ENCODE measurements at places on chromosomes 11 and 22.

DNA sequence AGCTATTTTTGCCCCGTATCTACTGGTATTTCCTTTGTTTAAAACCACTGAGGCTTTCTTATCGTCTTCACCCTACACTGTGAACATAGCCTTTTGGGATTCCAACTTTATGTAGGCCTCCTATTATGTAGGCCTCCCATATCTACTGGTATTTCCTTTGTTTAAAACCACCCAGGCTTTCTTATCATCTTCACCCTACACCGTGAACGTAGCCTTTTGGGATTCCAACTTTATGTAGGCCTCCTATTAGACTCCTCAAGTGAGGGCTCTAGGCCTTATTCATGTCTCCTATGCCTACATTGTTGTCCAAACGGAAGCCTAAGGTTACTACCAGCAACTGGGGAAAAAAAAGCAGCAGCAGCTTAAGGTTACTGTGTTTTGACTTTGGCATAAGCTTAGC is 23.7 kb downstream of the CEP295 start:
- no peak for DNase-seq

DNA sequence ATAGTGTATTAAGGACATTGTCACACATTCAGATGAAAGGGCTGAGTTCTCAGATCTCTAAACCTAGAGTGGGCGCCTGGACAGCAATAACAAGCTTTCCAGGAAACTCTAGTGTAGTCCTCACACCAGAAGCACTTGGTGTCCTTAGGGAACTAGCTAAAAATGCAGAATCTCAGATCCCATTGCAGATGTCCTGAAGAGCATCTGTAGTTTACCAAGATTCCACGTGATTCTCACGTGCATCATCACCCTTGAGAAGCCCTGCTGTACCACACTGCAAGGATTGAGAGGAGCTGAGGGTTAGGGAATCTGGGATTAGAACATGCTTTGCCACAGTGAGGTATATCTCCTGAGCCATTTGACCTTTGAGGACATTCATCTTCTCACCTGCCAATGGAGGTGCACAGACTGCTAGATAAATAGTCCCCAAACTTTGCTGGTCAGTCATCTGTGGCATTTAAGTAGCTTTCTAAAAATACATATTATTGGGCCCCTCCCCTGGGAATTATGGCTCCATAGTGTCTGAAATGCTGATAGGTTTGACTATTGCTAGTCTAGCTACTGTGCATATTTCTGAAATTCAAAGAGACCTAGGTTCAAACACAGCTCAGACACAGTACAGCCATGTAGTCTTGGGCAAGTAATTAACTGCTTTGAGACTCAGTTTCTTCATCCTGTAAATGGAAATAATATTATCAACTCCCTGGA is 1068.9 kb downstream of the OPCML start:
- DNase-seq, result no peak

DNA sequence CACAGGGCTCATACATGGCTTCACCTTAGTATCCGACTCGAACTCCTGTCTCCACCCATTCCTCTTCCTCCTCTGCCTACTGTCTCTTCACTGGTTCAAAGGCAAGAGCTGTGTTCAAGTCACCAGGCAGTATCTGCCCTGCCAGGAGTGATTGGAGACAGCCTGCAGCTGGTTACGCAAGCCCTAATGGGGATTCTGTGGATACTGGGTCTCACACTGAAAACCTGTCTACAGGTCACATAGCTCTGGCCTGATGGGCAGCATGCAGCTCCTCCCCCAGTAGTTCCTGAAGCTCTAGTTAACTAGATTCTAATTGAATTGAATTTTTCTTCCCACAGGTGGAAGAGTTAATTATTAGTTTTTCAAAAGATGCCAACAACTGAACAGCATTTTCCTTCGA is 332.2 kb downstream of the TMEM135 start:
- no peak for DNase-seq

GRCh38 chr11:28461846-28462245 is 353.7 kb downstream of the METTL15 start:
- no peak for DNase-seq

DNA sequence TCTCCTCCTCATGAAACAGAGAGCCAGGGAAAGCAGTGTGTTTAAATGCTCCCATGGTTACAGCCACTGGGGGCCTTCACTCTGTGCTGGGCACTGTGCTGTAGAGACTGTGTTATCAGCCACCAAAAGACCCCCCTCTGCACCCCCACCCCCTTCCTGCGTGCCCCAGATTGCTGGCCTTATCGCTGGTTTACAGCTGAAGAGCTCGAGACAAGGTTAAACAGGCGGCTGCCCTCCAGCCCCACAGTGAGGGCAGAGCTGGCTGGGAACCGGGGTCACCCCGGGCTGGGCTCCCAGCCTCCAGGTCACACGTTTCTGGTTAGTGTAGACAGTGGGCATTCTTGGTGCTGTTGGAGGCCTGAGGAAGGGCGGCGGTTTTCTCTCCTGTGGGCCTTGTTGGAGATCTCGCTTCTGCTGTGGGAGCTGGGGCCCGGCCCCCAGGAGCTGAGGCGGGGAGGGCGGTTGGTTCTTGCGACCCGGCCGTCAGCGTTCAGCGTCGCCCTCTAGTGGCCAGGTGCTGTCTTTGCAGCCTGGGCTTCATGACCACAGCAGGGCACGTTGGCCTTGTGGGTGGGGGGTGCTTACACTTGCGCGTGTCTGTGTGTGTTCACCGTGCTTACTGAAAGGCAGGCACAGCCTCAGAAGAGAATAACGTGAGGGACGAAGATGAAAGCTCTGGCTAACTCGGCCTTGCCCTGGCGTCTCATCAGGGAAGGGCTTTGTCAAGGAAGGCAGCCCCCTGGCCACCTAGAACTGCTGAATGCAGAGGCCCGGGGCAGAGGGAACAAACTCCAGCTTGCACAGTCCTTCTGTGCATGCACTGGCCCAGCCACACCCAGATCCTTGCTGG is 40.8 kb downstream of the TBC1D22A start:
- peak; percentile 71 for DNase-seq

DNA sequence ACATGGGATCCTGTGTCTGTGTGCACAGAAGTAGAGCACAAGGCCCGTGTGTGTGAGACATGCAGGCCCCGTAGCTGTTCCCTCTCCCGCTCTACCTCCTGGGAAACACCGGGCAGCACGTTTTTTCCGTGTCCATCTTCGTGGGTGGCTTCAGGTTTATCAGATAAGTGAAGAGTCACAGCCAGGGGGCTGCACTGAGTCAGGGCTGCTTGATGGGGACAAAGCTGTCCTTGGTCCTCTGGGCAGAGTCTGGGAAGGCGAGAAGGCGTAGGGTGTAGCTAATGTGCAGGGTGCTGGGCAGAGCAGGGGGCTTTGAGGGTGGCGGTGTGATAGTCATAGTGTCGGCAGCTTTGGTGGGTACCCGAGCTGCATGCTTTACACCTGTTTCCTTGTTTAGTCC is 23.7 kb downstream of the INCENP start:
- no peak for DNase-seq

- no peak for DNase-seq
Measured at GRCh38 chr22:49159711-49160110, 668.0 kb downstream of the BRD1 start.

DNA sequence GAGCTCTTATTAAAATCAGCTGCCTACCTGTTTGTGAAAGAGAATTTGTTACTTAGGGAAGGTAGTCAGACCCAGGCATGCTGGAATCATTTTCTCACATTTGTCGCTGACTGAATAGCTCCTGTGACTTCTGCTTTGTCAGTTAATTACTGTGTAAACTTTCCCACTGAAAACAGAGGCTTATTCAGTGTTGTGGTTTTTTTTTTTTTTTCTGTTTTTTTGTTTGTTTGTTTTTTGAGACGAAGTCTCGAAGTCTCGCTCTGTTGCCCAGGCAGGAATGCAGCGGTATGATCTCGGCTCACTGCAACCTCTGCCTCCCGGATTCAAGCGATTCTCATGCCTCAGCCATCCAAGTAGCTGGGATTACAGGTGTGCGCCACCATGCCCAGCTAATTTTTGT is 5.6 kb upstream of the LDLRAD3 start:
- DNase-seq, result no peak

GRCh38 chr22:34297536-34298120 is 377.4 kb upstream of the LARGE1 start:
- DNase-seq, result no peak

GRCh38 chr22:47168900-47169800 is 406.7 kb downstream of the TBC1D22A start:
- DNase-seq, result no peak

- DNase-seq, result no peak
Measured at GRCh38 chr11:44764583-44764982, 37.8 kb downstream of the TSPAN18 start.

GRCh38 chr11:65180877-65181568 is 705 bp upstream of the CAPN1 start:
- peak; percentile 68 for DNase-seq

DNA sequence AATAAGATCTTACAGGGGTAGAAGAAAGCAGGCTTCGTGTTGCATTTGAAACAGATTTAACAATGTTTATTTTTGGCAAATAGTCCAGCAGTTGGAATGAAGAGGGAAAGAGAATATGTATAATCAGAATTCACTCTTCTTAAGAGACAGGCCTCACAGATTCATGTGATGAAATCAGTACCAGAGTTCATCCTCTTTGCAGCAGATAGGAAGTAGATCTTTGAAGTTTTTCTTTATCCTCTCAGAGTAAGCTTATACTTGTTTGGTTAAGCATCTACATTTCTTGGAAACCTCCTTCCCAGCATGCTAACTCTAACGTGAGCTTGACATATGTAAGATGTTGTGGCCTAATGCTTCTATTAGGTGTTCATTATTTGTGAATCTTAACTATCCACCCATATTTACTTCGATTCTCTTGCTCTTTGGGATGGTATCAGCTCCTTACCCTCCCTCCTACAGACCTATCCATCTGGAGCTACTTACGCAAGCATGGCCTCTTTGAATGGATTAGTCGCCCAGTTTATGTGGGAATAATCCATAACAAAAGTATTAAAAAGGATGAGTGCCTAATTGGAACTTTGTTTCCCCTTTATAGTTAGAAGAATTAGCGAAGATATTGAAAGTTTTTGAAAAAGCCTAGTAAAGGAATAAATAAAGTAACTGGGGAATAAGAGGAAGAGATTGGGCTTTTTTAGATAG is 80.1 kb downstream of the PRMT3 start:
- DNase-seq, result no peak

DNA sequence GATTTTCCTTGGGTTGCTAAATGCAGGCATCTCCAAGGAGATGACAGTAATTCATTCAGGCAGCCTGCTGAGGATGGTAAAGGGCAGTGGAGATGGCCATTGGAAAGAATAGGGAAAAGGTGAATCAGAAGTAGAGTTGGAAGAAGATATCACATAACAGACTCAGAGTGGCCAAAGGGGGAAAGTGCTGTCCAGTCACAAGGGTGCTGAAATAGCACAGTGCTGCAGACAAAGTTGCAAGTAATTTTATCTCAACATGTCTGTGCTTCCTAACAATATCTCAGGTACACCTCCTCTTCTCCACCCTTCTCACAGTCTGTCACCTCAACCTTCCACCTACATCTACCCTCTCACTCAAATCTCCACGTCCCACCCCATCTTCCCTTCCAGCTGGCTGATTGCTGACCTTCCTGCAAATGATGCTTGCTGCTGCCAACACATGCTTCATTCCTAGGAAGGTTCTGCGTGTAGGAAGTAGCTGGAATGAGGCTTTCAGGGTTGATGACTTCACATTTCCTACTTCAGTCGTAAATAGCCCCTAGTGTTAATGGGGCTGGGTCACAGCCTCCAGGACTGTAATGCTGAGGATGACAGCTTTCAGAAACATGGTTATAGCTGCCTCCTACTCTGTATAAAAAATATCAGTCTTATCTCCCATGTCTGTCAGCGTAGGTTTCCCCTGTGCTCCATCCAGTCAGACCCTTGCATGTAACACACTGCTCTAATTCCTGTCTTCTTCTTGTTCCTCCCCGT is 123.9 kb downstream of the CTNND1 start:
- no peak for DNase-seq

DNA sequence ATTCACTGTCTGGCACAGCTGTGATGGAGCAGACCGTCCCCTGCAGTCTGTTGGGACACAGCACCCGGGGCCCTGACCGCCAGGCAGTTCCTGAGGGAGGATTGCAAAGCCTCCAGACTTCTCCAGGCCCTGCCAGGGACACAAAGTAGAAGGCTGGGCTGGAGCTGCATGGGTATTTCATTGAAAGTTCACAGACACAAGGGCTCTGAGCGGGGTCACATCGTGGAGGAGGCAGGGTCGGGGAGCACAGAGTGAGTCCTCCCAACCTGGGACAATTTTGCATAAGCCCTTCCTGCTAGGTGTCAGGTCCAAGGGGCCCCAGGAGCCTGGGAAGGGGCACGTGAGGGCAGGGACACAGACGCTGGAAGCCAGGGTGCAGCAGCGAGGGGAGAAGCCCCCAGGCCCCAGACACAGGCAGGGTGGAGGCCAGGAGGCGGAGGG is 15.7 kb downstream of the IFITM10 start:
- no peak for DNase-seq

GRCh38 chr11:67286621-67287333 is 2.3 kb upstream of the ANKRD13D start:
- DNase-seq, result no peak

- DNase-seq, result peak; percentile 48
Measured at GRCh38 chr11:326842-327580, 6.4 kb upstream of the IFITM3 start.

GRCh38 chr11:67105964-67106363 is 13.1 kb upstream of the KDM2A start:
- DNase-seq, result no peak

GRCh38 chr11:119539583-119539982 is 116.6 kb upstream of the THY1 start:
- DNase-seq, result no peak

GRCh38 chr11:34886609-34887008 is 29.6 kb downstream of the APIP start:
- DNase-seq, result no peak

DNA sequence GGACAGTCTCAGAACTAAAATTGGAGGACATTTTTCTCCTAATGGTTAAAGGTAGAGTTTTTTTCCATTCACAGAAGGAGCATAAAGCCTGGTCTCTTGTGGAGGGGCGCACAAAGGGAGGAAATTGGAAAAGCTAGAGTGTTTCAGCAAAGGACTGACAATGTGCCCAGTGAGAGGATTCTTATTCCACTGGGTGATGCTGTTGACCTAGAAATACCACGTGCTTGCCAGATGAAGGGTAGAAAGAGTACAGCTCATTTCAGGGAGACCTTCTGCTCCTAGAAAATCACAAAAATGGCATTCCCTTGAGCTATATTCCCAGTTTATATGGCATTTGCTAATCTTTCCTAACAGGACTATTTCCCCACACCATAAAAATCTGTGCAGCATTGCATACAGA is 21.1 kb downstream of the MS4A6E start:
- DNase-seq, result no peak

GRCh38 chr22:45358127-45358526 is 48.4 kb downstream of the FAM118A start:
- no peak for DNase-seq

DNA sequence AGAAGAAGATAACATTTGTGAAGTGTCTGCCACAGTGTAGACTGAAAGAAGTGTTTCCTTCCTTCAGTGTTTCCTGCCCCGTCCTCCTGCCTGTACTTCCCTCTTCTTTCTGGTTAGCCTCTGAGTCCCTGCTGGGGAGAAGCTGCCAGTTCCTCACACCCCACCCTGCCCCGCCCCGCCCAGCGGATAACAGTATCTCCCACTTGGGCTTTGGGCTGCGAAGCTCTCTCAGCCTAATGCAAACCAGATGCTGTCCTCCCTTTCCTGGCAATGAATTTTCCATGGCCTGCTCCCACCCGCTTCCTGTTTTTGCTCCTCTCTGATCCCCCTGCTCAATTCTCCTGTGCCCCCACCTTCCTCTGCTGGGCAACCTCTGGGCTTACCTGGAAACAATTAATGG is 5.2 kb upstream of the RAB3IL1 start:
- no peak for DNase-seq

All from memory B cell (primary cell).